ENCODE measurements at places on chromosomes 3 and 15. TPM values are rescaled to one million over a fixed set of nuclear protein-coding genes. Genes with fewer than 3 reads are reported as not detected.

DNA sequence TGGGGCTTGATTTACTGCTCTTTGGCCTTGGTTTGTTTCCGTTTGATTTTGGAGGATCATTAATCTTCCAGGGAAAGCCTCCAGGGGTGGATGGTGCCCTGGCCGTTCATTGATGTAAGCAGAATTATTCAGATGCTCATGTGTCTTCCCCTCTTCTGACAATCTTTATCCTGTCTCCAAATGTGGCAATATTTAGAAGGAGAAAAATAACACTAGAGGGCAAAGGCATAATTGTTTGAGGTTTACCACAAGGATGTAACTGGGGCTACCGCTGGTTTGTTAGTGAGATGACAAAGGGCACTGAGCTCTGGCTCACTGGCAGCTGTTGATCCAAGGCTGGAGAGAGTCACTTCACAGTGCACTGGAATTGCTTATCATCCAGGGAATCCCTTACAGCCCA is 18.2 kb upstream of the PLCL2 start:
- H3K4me1 ChIP-seq: no peaks in the 10 kb centered on the region
- no peak overlapping the region for H3K27ac ChIP-seq
- DNase-seq: no peak

DNA sequence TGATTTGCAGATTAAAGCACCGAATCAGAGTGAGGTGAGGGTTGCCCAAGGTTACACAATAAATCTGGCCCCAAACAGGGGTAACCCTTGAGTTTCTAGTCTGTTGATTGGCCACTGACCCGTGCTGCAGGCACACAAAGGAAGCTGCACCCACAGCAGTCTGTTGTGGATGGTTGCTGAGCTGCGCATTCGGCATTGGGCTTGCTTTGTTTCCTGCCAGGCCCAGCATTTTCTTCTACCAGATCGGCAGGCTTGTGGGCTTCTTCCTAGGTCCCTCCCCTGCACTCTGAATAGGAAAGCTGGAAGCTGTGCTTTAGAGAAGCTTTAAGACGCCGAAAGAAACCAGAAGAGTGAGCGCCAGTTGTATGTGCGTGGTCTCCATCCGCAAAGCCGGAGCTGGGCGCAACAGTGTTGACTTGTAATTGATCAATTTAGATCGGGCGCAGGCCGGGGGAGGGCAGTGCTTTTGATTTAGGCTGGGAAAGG is 12.1 kb downstream of the B3GNT5 start:
- H3K27ac ChIP-seq: peak overlapping the region; percentile 79
- no peaks in the 10 kb centered on the region for H3K36me3 ChIP-seq
- no peak for DNase-seq
- H3K27me3 ChIP-seq: no peaks in the 10 kb centered on the region
- no peak overlapping the region for H3K4me3 ChIP-seq
- H3K4me1 ChIP-seq: peaks cover 15% of the 10 kb centered on the region

DNA sequence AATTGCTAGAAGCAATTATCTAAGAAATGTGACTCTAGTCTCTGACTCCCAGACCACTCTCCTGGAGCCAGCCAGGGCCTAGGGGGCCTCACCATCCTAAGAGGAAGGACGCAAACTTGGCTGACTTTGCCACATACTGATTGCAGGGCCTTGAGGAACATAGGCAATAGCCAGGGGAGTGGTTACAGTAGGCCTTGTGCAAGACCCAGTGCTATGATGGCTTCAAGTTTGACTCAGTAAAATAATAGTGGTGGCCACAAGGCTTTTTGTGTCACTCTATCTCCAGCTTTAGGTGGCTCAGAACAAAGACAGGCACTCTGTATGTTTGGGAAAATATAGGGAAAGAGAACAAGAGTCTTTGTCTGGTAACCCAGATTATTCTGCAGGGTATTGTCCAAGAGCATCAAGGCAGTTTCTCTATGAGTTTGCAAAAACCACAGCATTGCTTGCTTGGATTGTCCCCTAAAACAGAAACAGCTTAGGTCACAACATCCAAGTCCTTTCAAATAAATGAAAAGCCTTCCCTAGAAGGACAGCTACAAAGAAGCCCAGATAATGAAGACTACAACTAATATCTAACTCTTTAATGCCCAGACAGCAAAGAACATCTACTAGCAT is 631.5 kb downstream of the PYDC2 start:
- no peak overlapping the region for H3K4me3 ChIP-seq
- no peaks in the 10 kb centered on the region for H3K27me3 ChIP-seq
- H3K27ac ChIP-seq: no peak overlapping the region
- H3K4me1 ChIP-seq: no peaks in the 10 kb centered on the region

- H3K27ac ChIP-seq: no peak overlapping the region
- no peaks in the 10 kb centered on the region for H3K27me3 ChIP-seq
- no peaks in the 10 kb centered on the region for H3K4me1 ChIP-seq
- H3K36me3 ChIP-seq: no peaks in the 10 kb centered on the region
- H3K4me3 ChIP-seq: no peak overlapping the region
- DNase-seq: no peak
These were observed 39.7 kb downstream of the KLHL25 start for GRCh38 chr15:85754989-85755388.

The SNTN gene
- total RNA-seq: 0.27 TPM

DNA sequence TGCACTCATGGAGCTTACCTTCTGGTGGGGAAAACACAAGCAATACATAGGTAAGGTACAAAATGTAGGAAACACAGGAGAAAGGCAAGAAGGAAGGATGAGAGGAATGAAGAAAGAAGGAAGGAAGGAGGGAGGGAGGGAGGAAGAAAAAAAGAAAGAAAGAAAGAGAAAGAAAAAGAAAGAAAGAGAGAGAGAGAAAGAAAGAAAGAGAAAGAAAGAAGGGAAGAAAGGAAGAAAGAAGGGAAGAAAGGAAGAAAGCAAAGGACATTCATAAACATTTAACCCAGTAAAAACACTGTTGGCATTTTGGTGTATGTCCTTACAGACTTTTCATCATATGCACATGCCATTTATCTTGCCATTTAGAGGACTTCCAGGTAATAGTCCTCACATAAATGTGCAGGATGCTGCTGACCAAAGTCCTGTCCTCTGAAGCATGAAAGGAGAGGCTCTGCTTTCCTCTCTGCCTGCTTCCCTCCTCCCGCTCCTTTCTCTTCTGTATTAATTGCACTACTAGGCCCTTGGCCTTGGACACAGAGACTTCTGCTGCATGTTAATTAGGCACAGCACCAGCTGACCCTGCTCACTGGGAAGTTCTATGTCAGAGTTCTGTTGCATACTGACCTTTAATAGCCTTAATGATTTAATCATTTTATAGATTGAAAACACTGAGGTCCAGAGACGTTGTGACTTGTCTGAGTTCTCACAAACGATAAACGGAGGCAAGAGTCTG is 29.7 kb upstream of the NDUFB4 start:
- H3K4me3 ChIP-seq: no peak overlapping the region
- no peaks in the 10 kb centered on the region for H3K27me3 ChIP-seq
- no peak overlapping the region for H3K27ac ChIP-seq
- no peaks in the 10 kb centered on the region for H3K4me1 ChIP-seq

GRCh38 chr3:3383461-3383860 is 204.0 kb upstream of the CRBN start:
- H3K4me3 ChIP-seq: no peak overlapping the region
- no peaks in the 10 kb centered on the region for H3K4me1 ChIP-seq
- DNase-seq: no peak

GRCh38 chr15:99239545-99240198 is 9.7 kb downstream of the TTC23 start:
- no peaks in the 10 kb centered on the region for H3K36me3 ChIP-seq
- H3K27ac ChIP-seq: no peak overlapping the region
- no peak for DNase-seq
- H3K4me1 ChIP-seq: no peaks in the 10 kb centered on the region

GRCh38 chr15:33074212-33074611 is 120.3 kb downstream of the FMN1 start:
- H3K27me3 ChIP-seq: no peaks in the 10 kb centered on the region
- H3K27ac ChIP-seq: no peak overlapping the region
- H3K36me3 ChIP-seq: no peaks in the 10 kb centered on the region
- no peak overlapping the region for H3K4me3 ChIP-seq
- peaks cover 3% of the 10 kb centered on the region for H3K4me1 ChIP-seq

The CCR9 gene
- total RNA-seq: 0.13 TPM

The SMCO1 gene
- total RNA-seq: not detected

DNA sequence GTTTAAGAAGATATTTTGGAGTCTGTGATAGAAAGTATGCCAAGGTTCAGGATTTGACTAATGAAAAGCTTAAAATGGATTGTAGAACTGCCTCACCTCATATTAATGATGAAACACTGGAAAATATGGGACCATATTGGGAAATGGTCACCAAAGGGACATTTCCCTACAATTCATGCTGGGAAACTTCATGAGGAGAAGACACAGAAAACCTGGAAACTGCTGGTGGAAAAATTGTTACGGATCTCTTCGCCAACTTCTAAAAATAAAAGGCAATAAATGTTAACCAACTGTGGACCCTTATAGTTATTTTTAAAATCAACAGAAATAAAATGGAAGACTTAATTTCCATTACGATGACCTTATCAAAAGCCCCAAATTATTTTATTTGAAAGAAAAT is 97.6 kb upstream of the FRMD4B start:
- no peaks in the 10 kb centered on the region for H3K4me1 ChIP-seq
- H3K36me3 ChIP-seq: no peaks in the 10 kb centered on the region
- no peaks in the 10 kb centered on the region for H3K27me3 ChIP-seq
- H3K27ac ChIP-seq: no peak overlapping the region
- no peak overlapping the region for H3K4me3 ChIP-seq
- no peak for DNase-seq

The CYP1A2 gene
- not detected for total RNA-seq

DNA sequence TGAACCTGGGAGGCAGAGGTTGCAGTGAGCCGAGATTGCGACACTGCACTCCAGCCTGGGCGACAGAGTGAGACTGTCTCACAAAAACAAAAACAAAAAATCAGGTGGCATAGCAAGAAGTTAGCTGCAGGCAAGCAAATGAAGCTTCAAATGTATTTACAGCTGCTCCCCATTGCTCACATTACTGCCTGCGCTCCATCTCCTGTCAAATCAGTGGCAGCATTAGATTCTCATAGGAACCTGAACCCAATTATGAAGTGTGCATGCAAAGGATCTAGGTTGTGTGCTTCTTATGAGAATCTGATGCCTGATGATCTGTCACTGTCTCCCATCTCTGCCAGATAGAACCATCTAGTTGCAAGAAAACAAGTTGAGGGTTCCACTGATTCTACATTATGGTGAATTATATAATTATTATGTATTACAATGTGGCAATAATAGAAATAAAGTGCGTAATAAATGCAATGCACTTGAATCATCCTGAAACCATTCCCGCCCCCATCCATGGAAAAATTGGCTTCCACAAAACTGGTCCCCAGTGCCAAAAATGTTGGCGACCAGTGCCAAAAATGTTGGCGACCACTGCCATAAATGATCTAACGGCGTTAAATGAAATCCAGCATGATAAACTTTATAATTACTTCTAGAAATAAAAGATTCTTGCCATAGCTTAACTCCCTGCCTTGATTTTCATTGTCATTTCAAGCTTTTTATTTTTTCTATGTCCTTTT is 616.7 kb upstream of the NAALADL2 start:
- no peaks in the 10 kb centered on the region for H3K4me1 ChIP-seq
- DNase-seq: no peak
- no peaks in the 10 kb centered on the region for H3K27me3 ChIP-seq

DNA sequence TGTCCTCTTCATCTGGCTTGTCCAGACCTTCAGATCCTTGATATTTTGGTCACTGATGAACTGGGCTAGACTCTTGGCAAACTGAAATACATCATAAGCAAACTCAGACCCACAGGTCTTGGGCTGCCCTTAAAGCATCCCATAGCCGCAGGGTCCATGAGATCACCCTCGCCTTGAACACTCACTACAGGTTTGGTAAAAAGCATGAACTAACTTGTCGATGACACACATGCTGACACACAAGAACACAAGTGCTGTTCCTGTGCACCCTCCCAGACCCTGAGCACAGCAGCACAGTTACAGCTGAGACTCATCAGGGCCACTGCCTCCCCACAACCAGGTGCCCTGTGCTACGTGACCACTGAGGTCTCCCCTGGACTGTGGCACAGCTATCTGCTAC is 21.0 kb downstream of the PFKFB4 start:
- H3K27me3 ChIP-seq: no peaks in the 10 kb centered on the region
- no peak overlapping the region for H3K27ac ChIP-seq
- DNase-seq: no peak
- no peak overlapping the region for H3K4me3 ChIP-seq
- H3K36me3 ChIP-seq: no peaks in the 10 kb centered on the region

The MGLL gene
- 200 TPM for total RNA-seq

- no peak for DNase-seq
- no peaks in the 10 kb centered on the region for H3K36me3 ChIP-seq
- H3K27me3 ChIP-seq: no peaks in the 10 kb centered on the region
- H3K27ac ChIP-seq: no peak overlapping the region
- H3K4me1 ChIP-seq: peaks cover 4% of the 10 kb centered on the region
These were observed 50.8 kb upstream of the PPIB start for GRCh38 chr15:64213646-64214045.

The EPHA3 gene
- total RNA-seq: 1.7 TPM

- no peaks in the 10 kb centered on the region for H3K27me3 ChIP-seq
- no peak overlapping the region for H3K4me3 ChIP-seq
- H3K36me3 ChIP-seq: no peaks in the 10 kb centered on the region
- peak overlapping the region; percentile 45 for H3K27ac ChIP-seq
These were observed 43.9 kb downstream of the GOLIM4 start for GRCh38 chr3:168051531-168052471.

The IVD gene
- total RNA-seq: 86.1 TPM

GRCh38 chr3:56061279-56061626 is 407.0 kb downstream of the ERC2 start:
- H3K4me1 ChIP-seq: no peaks in the 10 kb centered on the region
- H3K4me3 ChIP-seq: no peak overlapping the region
- DNase-seq: no peak
- no peaks in the 10 kb centered on the region for H3K36me3 ChIP-seq

DNA sequence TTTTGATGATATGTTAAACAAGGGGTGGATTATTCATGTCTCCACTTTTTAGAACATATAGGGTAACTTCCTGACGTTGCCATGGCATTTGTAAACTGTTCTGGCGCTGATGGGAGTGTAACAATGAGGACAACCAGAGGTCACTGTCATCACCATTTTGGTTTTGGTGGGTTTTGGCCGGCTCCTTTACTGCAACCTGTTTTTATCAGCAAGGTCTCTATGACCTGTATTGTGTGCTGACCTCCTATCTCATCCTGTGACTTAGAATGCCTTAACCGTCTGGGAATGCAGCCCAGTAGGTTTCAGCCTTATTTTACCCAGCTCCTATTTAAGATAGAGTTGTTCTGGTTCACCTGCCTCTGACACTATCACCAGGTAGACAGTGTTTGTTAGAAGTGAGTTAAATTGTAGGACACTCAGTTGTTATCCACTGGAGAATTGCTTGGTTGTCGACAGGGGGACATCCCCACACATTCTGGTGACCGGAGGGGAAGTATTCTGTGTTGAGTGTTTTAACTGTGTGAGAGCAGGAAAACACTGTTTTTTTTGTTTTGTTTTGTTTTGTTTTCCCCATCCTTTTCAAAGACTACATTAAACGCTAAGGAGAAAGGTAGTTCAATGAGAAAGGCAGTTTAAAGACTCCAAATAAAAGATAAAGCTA is 36.9 kb upstream of the SKIL start:
- H3K36me3 ChIP-seq: no peaks in the 10 kb centered on the region
- no peak overlapping the region for H3K4me3 ChIP-seq
- DNase-seq: no peak
- no peak overlapping the region for H3K27ac ChIP-seq
- H3K4me1 ChIP-seq: no peaks in the 10 kb centered on the region
- no peaks in the 10 kb centered on the region for H3K27me3 ChIP-seq

The SUCNR1 gene
- total RNA-seq: 0.42 TPM
